Posterior vena cava (tissue), 2 donors: ENCODE measurements at places on chromosomes 6 and 20. TPM values are rescaled to one million over a fixed set of nuclear protein-coding genes. Genes with fewer than 3 reads are reported as not detected.

Gene FAM229B
- 23.3 TPM for total RNA-seq

Gene C20orf202
- 0.29 TPM for total RNA-seq

GRCh38 chr20:37270576-37271420, 9.2 kb upstream of the GHRH start:
- DNase-seq: no peak

GRCh38 chr6:95548188-95548786, 29.0 kb upstream of the MANEA start:
- no peak for DNase-seq

GRCh38 chr6:55666037-55666436, 87.0 kb upstream of the HMGCLL1 start:
- DNase-seq: no peak

DNA sequence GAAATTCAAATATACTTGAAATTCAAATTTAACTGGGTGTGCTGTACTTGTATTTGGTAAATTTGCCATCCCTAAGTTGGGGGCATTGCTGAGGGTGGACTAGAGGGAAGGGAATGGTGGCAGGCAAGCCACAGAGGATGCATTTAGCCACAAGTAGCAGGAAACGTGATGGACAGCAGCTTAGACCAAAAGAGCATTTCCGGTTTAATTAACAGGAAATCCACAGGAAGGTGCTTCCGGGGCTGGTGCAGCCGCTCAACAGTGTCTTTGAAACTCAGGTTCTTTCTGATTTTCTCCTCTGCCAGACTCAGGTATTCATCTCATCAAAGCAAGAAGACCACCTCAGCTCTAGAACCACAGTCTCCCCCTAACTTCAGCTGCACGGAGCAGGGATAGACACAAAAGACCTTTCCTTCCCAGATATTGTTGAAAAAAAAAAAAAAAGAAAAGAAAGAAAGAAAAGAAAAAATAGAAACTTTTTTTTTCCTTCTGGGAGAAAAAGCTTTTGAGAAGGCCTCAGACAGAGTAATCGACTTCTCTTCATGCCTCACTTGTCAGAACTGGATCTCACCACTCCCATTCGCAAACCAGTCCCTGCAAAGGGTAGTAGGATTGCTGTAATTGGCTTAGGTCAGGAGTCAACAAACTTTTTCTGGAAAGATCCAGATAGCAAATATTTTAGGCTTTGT, 8.0 kb upstream of the BCAS1 start:
- no peak for DNase-seq

DNA sequence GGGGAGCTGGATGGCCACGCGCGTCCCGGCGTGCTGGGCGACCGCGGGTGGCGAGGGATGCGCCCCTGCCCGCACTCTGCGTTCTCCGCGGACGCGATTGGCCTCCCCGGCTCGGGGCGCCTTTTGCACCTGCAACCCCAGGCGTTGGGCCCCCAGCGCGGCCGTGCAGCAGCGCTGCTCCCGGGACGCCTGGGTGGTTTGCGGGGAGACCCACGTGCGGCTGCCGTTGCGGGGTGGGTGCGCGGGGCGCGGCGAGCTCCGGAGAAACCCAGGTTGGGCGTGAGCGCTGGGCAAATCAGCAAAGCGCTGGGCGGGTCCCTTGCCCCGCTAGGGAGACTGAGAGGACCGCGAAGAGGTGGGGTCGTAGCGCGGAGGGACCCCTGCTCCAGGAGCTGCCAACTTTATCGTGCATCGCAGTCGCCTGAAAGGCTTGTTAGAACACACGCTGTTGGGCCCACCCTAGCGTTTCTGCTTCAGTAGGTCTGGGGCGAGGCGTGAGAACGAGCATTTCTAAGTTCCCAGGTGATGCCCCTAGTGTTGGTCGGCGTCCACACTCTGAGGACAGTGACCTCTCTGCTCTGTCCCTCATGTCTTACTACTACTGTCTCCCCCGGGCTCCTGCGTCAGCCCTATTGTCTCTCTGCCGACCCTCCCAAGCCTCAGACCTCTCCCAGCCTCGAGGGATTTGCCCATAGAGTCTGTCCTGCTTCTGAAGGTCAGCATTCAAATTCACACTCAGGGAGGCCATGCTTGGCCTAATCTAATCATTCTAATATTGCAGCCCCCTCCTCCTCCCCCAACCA, 538 bp upstream of the ZFP64 start:
- no peak for DNase-seq
